ENCODE measurements at places on chromosomes 6 and 20.

- no peak for DNase-seq
These were observed 45.5 kb downstream of the SNAP25 start for GRCh38 chr20:10264166-10264558.

DNA sequence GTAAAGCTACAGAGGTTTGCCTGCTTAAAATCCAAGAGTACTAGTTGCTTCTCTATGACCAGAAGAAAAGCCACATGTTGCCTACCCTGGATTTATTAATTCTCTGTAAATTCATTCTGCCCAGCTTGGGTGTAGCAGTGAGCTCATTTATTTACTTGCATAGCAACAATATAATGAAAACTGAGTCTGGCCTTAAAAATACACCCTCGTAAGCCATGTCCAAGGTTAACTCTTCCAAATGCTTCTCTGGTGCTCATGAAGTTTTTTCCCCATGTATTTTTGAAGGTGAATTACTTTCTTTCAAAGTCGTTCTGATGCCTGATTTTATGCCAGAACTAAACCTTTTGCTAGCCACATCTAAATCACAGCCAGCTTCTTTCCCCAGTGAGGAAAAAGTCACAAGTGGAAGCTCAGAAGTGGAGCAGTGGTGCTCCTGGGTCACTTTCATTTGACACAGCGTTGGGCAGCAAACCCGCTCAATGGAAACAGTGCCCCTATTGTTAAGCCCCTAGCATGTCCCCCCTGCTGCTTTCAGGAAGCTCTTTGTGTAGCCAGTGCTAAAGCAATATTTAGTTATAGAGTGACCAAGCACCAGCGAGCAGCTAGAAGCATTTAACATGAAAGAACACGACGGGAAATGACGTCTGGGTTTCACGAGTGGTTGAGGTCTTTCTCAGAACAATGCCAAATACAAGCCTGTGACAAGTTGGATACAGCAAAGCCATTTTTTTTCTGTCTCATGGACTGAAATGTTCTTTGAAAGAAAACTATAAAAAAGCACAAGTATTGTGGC, 29.8 kb downstream of the NEDD9 start:
- no peak for DNase-seq

DNA sequence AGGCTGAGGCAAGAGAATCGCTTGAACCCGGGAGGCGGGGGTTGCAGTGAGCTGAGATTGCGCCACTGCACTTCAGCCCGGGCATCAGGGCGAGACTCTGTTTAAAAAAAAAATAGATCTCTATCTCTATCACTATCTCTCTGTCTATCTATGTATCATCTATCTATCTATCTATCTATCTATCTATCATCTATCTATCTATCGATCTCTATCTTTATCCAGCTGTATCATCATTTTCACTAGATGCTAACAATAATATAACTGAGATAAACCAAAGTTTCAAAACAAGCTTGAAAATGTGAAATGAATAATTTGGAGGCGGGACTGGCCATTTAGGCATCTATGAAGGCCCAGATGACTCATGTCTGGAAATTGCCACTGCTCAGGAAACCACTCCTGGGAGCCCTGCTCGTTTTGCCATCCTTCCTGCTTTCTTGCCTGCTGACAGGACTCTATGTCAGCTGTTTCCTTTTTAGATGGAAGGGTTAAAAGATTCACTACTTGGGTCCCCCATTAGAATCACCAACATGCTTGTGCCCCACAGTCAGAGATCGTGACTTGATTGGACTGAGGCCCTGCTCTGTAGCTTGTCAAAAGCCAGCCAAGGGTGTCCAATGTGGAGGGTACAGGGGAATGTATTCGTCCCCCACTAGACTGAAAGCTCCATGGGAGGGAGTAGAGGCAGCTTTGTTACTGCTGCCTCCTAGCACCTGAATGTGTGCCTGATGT, 61.7 kb downstream of the UTRN start:
- DNase-seq = no peak

GRCh38 chr6:16267428-16268263, 29.3 kb downstream of the GMPR start:
- no peak for DNase-seq

DNA sequence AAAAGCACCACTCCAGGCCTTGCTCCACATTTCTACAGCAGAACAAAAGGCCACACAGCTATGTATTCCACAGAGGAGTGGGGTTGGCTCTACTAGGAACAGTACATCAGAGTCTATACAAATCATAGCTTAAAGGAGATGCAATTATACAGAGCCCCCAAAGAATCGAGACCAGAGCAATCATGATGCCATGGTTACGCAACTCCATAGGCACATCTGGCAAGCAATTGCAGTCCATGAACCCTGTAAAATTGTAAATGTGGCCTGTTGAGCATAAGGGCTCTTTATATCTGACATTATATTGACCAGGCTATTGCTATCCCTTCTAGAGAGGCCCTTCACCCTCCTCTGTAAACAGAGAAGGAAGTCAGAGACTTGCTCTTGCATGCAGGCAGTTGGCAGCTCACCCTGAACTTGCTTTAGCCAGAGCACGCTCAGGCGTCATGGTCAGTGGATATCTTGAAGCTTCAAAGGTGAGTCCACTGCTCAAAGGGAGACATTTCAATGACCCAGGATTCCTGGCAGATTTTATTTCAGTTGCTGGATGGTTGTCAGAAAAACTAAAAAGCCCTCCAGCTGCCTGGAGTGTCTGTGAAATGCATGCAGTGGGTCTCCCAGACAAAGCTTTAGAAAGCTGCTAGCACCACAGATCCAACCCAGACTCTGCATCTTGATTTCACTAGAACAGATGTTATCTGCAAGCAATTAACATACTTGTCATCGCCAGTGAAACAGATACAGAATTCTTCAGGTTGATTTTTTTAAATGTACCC, 357.2 kb downstream of the CENPW start:
- DNase-seq = no peak

GRCh38 chr6:24915641-24916040, 20.1 kb downstream of the RIPOR2 start:
- no peak for DNase-seq

DNA sequence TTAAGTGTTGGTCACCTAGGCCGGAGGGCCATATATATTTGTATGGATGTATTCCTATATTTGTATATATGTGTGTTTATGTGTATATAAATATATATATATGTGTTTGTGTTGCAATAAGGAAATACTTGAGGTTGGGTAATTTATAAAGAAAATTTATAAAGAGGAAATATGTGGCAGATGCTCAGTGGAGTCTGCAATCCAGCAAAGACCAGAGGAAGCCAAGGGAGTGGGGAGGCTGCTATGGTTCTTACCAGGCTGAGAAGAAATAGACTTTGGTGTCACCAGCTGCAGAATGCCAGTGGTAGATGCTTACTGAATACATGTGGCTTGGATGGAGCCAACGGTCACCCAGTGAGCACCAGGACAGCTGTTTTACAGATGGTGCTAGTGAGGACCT, 97.4 kb upstream of the ELOVL5 start:
- DNase-seq = no peak

DNA sequence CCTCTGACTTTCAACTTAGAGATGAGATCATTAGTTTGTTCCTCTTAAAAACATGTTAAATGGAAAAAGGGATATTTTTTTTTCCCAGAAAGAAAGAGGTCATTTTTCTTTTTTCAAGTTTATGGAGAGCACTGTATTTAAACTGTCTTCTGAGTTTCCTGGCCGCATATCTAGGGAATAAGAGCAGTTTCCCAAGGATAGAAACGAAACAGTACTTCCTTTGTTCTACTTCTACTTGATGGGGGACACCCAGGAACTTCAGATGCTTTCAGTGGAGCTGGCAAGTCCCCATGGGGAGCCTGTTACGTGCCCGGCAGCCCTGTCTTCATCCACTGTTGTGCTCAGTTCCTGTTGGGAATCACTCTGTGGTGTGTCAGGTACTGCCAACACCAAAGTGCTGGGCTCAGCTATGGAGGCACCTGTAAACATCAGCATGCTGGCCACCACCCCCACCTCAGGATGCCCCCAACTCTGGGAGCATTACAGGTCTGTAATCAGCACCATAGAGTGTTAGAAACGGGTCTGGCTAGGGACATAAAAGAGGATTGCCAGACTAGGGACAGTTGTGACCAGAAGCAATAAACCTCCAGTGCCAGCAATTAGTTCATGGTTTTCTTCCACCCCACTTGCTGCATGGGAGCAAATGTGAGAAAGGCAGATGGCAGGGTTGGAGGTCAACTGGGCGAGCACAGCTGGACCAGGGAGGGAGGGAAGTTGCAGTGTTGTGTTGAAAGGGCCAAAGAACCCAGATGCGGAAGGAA, 221.7 kb upstream of the ECI2 start:
- no peak for DNase-seq

- DNase-seq = no peak
These were observed 374.0 kb upstream of the NOX3 start for GRCh38 chr6:155829646-155830045.

- DNase-seq = no peak
These were observed 125.9 kb downstream of the TRMT11 start for GRCh38 chr6:126112171-126112632.

- no peak for DNase-seq
These were observed 23.5 kb downstream of the TM9SF4 start for GRCh38 chr20:32132911-32133549.

DNA sequence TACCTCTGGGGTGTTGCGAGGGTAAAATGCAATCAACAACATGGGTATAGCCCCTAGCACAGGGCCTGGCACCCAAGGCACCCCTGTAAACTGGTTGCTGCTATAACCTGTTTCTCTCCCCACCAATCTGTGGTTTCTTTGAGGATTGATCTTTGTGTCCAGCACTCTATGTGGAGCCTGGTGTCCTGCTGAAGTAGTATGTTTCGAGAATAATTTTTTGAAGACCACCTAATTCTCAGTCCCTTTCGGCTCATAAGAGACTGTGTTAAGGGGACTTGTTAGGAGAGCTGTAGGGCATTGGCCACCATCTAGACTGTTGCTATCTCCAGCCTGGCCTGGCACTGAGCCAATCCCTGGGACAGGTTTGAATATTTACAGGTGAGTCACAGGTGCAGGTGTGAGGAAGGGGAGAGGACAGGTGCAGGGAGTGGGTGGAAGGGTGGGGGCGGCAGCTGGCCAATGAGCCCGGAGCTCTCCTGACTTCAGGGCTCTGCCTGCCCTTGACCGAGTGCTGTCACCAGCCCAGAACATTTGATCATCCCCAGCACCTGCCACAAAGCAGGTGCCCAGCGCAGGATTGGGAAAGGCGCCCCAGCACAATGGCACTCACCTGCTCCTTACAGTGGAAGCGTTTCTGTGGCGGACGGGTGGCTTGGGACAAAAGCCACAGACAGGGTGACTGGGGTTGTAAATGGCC, 8.1 kb upstream of the C20orf144 start:
- DNase-seq = no peak

- DNase-seq = no peak
These were observed 2.7 kb downstream of the TMEM74B start for GRCh38 chr20:1182106-1182505.

GRCh38 chr6:42742116-42742894, 3.6 kb downstream of the TBCC start:
- no peak for DNase-seq

GRCh38 chr20:1187605-1188171, 2.9 kb upstream of the TMEM74B start:
- DNase-seq = no peak

- DNase-seq = no peak
These were observed 139.0 kb downstream of the MTHFD1L start for GRCh38 chr6:151004383-151005024.

- DNase-seq = peak; percentile 67
These were observed 590 bp downstream of the HIVEP2 start for GRCh38 chr6:142944124-142945048.

DNA sequence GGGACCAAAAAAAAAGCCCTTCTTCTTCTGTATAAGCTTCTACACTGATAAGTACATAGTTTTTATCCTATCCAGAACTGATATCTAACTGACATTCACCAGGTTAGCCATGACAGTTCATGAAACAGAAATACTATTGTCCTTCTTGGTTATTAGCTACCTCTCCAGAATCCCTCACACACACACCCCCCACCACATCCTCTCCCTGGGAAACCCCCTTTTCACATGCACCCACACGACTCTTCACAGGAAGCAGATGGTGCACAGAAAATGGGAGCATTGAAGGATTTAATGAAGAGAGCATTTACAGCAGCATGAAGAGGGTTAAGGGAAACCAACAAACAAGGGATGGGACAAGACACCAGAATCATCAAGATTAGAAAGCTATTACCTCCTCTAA, 88.9 kb downstream of the FHL5 start:
- DNase-seq = no peak

DNA sequence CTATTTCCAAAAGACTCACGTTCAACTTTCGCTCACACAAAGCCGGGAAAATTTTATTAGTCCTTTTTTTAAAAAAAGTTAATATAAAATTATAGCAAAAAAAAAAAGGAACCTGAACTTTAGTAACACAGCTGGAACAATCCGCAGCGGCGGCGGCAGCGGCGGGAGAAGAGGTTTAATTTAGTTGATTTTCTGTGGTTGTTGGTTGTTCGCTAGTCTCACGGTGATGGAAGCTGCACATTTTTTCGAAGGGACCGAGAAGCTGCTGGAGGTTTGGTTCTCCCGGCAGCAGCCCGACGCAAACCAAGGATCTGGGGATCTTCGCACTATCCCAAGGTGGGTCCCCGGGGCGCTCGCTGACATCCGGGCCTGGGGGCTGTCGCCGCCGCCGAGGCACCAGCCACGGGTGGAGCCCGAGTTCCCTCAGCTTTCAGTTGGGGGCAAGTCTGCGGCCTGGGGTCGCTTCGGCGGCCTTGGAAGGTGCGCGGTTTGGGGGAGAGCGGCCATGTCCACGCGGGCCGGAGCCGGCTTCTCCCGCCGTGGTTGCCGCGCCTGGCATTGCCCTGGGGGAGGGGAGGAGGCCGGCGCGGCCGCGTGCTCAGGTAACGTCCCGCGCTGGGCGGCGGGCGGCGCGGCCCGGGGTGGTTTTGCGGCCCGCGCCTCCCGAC, 429 bp downstream of the AMD1 start:
- no peak for DNase-seq

- DNase-seq = no peak
These were observed 1249.9 kb downstream of the EPHA7 start for GRCh38 chr6:92169506-92169905.

- DNase-seq = no peak
These were observed 924.1 kb downstream of the EYS start for GRCh38 chr6:64782877-64783276.

DNA sequence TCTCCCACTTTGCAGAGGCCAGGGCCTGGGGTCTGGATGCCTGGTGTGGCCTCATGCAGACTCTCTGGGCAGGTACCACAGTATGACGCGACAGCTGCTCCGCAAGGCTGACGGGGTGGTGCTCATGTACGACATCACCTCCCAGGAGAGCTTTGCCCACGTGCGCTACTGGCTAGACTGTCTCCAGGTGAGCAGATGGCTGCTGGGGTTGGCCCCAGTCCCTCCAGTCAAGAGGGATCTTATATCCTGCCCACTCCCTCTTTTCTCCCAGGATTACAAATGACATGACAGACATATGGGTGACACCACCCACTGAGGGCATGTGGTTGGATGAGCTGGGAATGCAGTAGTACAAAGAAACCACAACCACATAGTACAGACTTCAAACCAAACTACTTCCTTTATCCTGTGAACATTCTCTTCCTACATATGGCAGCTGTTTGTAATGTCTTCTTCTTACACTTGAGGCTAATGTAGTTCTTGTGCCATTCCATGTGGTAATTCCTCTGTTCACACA, 29.9 kb downstream of the RAB44 start:
- no peak for DNase-seq

All from T1000 (cell line).